ENCODE measurements at places on chromosomes 13 and 19.

GRCh38 chr19:4390017-4390566 is 10.3 kb downstream of the SH3GL1 start:
- DNase-seq = no peak

DNA sequence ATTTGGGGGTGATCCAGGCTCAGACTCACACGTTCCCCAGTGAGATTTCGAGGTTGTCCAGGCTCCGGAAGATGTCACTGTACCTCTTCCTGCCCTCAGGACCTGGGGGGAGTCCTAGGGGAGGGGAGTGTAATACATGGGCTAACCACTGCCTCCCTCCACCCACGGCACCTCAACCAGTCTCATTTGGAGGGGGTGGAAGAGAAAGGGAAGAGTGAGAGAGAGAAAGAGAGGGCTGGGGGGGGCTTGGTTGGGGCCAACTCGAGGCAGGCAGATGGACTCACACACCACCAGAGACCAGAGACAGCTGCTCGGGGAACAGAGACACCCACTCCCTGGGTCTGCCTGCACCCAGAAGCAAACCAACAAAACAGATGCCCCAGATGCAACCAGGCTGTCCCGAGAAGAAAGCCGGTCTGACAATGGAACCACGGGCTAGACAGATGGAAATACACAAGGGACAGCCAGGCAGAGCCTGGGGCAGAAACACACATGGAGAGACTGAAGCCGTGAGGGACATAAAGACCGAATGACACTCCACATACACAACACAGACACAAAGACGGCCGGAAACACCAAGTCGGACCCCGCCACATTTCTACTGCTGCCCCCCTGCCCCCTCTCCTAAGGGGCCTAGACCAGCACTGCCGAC is 825 bp downstream of the GMIP start:
- peak; percentile 36 for DNase-seq

GRCh38 chr19:2536461-2536860 is 60.5 kb downstream of the GADD45B start:
- no peak for DNase-seq

GRCh38 chr19:58357481-58358145 is 4.3 kb upstream of the A1BG start:
- no peak for DNase-seq

GRCh38 chr13:91142572-91142971 is 204.9 kb upstream of the MIR17HG start:
- DNase-seq = no peak

DNA sequence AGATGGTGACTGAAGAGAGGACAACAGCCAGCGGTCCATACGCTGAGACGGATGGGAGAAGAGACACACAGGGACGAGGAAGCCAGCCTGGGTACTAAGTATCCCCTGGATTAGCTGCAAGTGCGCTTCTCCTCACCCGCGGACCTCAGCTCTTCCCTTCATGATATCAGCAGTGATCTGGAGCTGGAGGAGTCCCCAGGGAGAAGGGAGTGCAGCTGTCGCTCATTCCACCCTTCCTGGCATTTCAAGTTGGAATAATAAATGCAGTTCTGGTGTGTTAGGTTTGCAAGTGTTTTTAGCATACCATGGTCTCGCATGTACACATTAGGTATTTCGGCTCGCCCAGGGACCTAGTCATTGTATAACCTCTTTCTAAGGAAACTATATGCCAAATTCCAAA is 88.5 kb upstream of the C1QTNF9B start:
- DNase-seq = no peak

DNA sequence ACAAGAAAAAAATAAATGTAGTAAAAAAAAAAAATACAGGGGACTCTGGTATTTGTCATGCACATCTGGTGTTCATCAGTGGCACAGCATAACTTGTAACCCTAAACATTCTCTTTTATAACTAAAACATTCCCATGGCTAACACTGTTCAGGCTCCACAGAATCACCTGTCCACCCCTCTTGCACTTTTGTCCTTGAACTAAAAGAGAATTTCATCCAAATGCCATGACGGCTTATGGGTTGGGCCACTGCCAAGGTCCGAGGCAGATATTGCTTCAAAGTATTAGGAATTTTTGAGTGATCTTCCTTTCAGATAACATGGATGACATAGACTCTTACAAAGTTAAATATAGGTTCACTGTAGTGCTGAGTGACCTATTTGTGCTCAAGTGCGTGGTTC is 25.7 kb upstream of the SERP2 start:
- no peak for DNase-seq

GRCh38 chr13:29182216-29182615 is 362.1 kb downstream of the MTUS2 start:
- no peak for DNase-seq

- DNase-seq = no peak
These were observed 11.9 kb downstream of the CYP4F12 start for GRCh38 chr19:15684828-15685227.

DNA sequence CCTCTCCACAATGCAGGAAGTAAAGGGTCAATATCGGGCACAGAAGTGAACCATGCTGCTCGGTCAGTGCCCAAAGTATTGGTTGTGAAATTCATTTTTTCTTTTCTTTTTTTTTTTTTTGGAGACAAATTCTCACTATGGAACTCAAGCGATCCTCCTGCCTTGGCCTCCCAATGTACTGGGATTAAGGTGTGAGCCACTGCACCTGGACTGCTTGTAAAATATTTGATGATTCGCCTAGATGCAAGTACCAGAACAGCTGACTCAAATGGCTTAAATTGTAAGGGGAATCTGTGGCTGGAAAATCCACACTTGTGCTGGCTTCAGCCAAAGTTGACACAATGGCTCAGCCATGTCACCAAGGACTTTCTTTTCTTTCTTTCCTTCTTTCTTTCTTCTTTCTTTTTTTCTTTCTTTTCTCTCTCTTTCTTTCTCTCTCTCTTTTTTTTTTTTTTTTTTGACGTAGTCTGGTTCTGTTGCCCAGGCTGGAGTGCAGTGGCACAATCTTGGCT is 43.7 kb downstream of the NUMBL start:
- no peak for DNase-seq

DNA sequence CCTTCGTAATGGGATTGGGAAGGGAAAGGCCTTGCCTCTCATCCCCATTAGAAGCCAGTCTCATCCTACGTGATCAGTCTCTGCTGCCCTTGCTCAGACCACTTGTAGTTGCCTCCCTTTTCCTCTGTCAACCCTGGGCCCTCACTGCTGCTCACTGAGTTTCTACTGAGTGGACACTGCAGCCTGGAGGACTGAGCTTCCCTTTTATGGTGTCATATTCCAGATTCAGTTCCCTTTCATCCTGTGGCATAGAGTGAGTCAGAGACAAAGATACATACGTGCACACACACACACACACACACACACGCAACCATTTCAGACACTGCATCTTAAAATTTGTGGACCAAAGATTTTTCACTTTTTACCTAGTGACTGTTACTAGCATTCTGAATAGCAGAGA is 56.6 kb downstream of the COG3 start:
- DNase-seq = peak; percentile 94

DNA sequence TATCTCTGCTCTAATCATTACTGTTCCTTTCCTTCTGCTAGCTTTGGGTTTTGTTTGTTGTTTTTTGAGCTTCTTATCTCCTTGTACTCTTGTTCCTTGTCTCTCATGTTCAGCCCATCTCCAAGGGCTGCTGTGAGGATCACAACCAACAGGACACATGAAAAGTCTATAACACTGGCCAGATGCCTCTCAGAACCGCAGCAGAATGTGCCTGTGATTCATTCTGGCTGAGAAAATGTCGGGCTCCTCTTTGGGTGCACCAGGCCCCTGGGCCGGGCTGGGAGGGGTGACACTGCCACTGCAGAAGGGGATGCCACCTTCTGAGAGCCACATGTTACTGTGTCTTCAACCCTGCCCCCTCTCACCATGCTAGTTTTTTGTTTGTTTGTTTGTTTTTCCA is 48.0 kb downstream of the GGACT start:
- no peak for DNase-seq

- DNase-seq = no peak
These were observed 44.7 kb downstream of the COL4A2 start for GRCh38 chr13:110351636-110352420.

DNA sequence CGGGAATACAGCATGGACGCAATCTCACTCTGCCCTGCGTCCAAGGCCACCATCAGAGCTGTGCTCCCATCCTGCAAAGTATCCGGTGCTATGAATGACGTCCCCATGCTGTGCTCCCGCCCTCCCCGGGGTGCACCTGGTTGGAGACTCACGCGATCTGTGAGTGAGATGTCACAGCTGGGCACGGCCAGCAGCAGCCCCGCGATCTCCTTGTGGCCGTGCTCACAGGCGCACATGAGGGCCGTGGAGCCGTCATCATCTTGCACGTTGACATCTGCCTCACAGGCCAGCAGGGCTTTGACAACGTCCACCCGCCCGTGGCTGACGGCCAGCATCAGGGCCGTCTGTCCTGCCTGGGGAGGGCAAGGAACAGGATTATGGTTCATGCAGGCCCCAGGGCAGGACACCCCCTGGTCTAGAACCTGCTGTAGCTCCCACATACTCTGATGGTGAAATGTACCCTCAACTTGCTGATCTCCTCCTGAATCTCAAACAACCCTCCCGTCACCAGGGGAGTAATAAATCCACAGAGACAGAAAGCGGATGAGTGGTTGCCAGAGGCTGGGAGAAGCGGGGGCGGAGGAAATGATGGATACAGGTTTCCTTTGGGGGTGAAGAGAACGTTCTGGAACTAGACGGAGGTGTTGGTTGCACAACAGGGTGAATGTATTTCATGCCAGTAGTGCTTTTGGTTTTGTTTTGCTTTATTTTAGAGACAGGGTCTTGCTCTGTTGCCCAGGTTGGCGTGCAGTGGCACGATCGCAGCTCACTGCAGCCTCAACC is 14.5 kb upstream of the SPC24 start:
- DNase-seq = no peak

DNA sequence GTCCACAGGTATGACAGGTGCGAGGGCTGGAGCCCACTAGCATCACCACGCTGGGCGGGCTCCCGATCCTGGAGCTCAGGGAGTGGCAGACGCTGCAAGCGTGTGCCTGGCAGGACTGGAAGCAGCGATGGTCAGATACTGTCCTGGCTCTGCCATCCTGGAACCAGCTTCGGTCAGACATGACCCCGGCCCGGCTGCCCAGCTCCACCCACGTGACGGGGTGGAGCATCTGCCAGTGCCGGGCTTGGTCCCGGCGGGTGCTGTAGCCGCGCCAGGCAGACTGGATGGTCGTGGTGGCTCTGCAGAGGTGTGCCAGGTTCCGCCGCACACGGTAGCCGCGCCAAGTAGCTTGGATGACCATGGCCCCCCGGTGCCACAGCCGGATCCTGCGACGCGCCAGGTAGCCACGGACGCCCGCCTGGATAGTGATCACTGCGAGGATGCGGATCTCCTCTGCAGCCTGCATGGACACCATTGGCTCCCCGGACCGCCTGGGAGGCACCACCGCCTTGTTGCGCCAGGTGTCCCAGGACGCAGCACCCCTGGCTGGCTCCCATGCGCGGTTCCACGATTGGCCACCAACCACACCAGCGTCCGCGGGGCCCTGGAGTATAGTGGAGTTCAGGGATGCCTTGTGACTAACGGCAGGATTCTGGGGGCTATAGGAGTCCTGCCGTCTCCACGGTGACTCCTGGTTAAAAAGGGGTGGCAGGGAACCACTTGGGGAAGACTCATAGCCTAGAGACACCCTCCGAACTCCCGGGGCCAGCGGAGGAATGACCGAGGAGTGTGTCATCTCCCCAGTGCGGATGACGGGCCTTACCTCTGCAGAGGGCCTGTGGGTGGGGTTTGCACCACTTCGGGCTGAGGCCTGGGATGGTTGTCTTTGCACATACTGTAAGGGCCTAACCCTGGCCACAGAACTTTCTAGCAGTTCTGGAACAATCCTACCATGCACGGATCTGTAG is 16.5 kb downstream of the IQCN start:
- DNase-seq = no peak

DNA sequence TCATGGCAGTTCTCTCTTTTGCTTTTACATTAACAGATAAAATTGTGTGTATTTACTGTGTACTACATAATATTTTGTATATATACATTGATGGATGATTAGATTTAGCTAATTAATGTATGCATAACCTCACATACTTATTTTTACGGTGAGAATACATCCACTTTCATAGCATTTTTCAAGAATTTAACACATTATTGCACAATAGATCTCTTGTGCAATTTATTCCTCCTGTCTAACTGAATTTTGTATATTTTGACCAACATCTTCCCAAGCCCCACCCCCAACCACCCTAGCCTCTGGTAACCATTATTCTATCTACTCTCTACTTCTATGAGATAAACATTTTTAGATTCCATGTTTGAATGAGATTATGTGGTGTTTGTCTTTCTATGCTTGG is 194.7 kb downstream of the RBM26 start:
- DNase-seq = no peak

DNA sequence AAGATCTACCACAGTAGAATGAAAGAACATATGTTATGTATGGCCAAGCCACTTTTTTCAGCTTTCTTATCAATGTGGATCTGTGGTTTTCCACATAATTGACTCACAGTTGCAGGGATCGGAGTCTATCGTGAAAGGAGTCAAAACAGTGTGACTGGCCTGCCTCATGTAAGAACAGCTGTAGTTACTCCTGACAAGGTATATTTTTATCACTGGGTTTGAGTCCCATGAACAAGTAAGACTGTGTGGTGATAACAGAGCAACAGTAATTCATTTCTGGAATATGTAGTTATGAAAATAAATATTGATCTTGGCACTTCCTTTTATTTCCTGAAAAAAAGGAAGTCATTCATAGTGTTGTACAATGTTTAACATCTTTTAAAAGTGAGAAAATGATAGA is 416.6 kb downstream of the KLF12 start:
- no peak for DNase-seq

DNA sequence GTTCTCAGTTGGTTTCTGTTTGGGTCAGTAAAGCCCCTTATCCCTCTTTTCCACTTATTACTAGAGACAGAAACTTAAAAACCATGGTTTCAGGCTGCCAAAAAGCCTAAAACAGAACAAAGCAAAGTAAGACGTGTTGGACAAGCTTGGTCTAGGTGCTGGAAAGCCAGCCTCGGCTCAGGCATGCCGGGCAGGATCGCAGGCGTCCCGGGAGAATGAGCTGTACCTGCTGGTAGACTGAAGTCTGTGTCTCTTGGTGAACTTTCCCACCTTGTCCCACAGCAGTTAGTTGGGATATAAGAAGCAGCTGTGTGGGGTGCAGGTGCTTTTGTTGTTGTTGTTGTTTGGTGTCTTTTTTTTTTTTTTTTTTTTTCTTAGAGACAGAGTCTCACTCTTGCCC is 20.8 kb downstream of the PRAM1 start:
- no peak for DNase-seq
